ENCODE measurements at places on chromosomes 12 and 14. TPM values are rescaled to one million over a fixed set of nuclear protein-coding genes. Genes with fewer than 3 reads are reported as not detected.
A peak's percentile ranks its signal among the peaks of the same experiment; 100 is the strongest.

DNA sequence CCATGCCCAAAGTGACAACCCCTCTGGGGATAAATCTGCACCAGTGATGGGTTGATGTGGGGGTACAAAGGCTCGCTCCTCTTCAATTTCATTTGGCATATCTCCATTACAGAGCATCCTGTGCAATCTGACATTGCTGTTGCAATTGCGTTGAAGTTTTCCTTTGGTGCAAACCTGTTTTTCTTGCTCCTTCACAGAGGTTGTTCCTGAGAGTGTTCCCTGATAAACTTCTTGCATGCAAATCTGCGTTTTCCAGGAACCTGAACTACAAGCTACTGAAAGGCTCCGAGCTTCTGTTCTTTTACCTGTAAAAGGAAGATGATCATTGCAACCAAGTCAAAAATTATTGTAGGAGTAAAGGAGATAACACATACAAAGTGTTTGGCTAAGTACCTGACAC is 26.1 kb downstream of the SERPINA11 start:
- DNase-seq, result no peak

- no peak for DNase-seq
These were observed 1.0 kb downstream of the BEST3 start for GRCh38 chr12:69698054-69698453.

DNA sequence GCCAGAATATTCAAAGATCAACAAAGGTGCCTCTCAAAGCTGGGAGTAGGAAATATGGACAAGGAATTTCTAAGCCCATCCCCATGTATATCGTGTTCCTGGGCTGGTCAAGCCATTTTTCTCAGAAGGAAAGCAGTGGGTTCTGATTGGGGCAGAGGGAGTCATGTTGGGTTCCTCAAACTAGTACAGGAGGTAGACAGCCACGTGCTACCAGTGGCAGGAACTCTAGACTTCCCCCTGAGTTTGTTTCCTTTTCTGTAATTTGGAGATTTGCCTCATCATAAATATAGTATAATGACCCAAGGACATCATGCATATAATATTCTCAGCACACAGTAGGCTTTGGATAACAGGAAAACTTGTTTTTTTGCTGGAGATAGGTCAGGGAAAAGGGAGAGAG is 16.4 kb upstream of the PLEKHH1 start:
- DNase-seq, result no peak

DNA sequence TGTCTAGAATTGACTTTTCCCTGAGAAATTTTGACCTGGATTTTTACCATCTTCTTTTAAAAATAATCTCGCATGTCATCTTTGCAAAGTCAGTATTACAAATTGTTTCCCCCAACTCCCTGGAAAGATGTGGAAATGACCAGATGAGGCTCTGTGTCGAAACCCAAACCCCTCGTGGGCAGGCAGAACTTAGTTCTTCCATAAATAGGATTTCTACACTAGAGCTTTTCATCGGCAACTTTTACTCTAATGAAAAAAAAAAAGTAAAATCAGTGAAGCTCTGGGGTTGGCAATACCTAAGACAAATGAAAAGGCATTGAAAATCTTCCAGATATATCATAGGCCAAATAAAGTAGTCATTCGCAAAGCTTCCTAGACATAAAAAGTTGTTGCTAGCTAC is 17.0 kb downstream of the SSPN start:
- no peak for DNase-seq

DNA sequence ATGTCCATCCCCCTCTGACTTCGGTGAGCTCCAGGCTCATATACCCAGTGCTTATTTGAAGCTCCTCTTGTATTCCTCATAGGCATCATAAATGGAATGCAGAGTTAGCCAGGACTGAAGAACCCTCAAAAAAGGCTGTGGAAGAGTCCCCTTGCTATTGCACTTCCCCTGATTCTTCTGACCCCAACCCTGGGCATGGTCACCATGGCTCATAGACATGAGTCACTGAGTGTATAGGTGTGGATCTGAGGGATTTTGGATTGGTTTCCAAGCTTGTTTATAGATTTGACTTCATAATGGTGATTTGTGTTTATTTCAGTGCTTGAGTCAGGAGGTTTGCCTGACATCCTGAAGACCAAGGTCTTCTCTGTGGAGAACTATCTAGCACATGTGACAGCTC is 98.4 kb upstream of the SLC38A2 start:
- DNase-seq, result no peak

- no peak for DNase-seq
These were observed 259.9 kb downstream of the CEP128 start for GRCh38 chr14:80681651-80682050.

DNA sequence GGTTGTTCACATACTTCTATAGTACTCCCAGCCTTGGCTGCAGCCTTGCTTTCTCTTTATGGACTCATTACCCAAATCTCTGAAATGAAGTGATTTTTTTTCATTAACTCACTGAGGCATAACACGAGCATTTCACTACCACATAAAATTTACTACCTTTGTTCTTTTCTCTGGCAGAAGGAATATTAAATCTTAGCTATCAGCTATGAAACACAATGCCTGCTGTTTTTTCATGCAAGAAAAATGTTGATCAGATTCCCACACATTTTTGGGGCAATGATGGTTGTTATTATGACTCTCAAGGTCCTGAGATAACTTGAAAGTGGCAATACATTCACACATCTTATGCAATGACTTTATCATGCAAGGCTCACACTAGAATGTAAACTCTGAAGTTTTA is 225.3 kb upstream of the ATP2B1 start:
- DNase-seq, result no peak

GRCh38 chr14:22449600-22449905 is 139.5 kb downstream of the DAD1 start:
- DNase-seq, result no peak

DNA sequence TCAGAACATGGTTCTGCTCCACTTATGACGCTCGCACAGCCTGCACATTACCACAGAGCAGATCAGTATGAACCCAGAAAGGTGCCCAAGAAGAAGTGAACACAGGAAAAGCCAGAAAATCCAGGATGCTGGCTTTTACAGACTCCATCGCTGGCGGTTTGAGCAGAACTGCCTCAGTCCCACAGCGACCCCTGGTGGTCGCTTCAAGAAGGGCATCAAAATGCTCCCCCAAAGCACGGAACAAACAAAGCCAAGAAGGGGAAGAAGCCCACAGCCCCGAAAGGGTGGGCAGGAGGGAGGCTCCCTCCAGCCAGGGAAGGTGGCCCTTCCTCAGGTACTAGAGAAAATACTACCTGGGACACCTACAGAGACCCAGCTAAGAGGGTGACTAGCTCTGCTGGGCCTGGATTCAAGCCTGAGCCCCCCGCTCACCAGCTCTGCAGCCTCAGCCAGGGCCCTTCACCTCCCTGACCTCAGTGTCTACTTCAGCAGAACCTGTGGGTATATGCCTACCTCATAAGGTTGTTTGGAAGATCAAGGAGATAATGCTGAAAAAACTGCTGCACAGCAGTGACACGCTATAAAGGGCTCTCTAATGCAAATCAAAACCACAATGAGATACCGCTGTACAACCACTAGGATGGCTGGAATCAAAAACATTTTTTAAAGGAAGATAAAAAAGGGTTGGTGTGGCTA is 98.1 kb downstream of the NCOR2 start:
- no peak for DNase-seq

DNA sequence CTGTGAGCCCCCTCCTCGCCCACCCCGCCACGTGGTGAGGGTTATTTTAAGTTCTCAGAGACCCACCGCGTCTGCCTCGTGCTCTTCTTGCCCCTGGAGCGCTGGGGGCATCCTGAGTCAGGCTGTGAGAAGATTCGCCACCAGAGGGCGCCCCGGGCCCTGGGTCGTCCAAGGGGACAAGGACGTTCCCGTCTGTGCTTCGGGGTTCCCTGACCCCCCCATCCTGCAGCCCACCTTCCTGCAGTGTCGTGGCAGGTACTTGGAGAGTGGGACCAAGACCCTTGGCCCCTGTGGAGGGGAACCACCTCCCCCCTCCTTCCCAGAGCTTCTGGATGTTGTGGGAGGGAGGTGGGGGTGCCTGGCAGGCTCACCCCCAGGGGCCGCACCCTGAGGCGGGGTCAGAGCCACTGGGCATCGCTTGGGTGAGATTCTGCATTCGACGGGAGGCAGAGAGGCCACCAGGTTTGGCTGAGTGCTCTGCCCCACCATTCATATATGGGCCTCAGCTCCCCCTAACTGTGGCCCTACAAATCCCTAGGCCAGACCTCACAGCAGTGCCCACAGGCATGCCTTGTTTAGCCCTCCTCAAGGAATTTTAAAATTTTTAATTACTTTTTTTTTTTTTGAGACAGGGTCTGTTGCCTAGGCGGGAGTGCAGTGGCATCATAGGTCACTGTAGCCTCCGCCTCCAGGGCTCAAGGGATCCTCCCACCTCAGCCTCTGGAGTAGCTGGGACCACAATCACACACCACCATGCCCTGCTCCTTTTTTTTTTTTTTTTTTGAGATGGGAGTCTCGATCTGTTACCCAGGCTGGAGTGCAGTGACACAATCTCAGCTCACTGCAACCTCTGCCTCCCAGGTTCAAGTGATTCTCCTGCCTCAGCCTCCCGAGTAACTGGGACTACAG is 17.0 kb downstream of the RHOF start:
- peak; percentile 83 for DNase-seq

DNA sequence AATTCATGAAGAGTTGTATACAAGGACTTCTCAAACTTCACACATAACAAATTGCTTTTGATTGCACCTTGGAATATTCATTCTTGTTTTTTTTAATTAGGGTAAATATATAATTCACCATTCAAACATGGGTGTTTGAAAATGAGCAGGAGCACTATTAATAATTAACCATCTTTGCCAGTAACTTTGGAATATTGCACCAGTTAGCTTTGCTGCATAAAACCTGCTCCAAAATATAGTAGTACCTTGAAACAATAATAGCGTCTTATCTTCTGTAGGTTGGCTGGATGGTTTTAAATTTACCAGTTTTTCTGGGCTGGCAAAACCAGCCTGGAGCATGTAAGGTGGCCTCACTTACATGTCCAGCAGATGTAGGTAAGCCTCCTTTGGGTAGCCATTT is 1112.4 kb downstream of the TRHDE start:
- no peak for DNase-seq

DNA sequence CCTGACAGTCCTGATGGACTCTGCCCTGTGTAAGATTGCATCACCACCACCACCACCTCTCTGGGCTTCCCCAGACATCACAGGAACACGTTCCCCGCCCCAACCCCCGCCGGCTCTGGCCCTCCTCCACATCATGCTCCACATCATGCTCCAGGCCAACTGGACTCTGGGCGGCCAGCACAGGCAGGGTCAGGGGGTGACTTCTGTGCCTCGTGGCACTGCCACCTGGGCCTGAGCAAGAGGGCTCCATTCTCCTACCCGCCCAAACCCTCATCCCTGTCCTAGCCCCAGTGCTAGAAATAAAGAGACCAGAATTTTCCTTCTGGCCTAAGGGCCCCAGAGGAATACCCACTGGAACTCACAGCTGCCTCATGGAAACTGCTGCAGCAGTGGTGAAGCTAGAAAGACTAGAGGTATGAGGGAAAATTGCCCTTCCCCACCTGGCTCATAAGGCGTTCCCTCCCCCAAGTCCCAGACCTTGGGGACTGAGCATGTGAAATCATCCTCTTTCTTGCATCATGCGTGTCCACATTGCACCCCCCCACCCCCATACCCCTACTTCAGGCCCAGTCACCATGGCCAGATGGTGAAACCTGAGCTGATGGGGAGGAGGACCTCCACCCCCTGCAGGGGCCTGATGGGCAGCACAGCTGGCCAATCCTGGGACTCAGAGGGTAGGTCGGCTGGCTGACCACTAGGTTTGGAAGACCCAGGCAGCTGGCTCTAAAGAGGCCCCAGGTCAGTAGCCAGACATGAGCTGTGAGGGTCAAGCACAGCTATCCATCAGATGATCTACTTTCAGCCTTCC is at the start of gene INHBE:
Gene INHBE, plus strand, starts transcription at position 742 of the 808 bp plus-strand sequence. CDS start 230 bp downstream, outside the sequence.
- DNase-seq, result no peak

- DNase-seq, result no peak
These were observed 392.0 kb downstream of the FUT8 start for GRCh38 chr14:65804439-65805112.

DNA sequence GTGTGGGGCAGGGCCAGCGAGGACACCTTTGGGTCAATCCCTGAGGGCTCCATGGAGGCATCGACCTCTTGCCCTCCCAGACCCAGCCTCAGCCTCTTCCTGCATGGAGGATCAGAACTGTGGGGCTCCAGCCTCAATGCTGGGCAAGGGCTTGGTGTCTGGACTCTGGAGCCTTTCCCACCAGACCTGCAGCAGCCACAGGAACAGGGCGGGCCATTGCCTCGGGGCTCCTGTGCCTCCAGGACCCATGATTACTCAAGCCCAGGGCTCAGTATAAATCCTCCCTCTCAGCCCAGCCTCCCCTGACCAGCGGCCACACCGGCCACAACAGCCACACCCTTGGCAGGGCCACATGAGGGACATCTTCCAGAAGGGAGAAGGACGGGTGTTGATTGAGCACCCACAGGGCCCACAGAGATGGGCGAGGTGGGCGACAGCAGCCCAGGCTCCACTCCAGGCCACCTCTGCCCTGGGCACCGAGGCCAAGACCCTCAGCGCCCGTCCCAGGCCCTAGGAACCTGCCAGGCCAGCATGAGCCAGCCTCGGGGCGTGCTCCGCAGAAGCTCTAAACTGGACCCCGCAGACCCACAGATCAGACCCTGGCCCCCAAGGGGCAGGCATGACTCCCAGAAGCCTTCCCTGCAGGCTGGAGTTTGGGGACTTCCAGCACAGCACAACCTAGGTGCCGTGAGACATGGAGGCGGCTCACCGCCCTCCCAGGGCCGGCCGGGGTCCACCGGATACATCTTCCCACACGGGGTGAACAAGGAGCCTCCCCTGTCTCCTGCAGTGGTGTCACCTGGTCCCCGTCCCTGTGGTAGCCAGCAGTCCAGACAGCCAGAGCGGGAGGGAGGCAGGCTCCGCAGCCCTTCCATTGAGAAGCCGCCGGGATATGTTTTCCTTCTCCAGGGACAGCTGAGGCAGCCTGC is 25.1 kb downstream of the NCOR2 start:
- DNase-seq, result no peak

GRCh38 chr12:101207086-101207780 is 2.8 kb downstream of the SLC5A8 start:
- DNase-seq, result no peak

- no peak for DNase-seq
These were observed 374.4 kb downstream of the BCAT1 start for GRCh38 chr12:24574538-24574937.

- DNase-seq, result no peak
These were observed 4.8 kb upstream of the AVIL start for GRCh38 chr12:57823131-57823907.

Gene HNF1A
- total RNA-seq, result not detected

Gene DYRK2
- 42.6 TPM for total RNA-seq

Gene AKAP5
- 0.19 TPM for total RNA-seq

Gene KRT77
- not detected for total RNA-seq

Gene CLEC4C
- not detected for total RNA-seq

Gene GAS2L3
- total RNA-seq, result 1.8 TPM
